Esophagus squamous epithelium (tissue), 5 donors: ENCODE measurements at places on chromosomes 5 and 9.
A peak's percentile ranks its signal among the peaks of the same experiment; 100 is the strongest.

GRCh38 chr9:94870793-94871558, 144.5 kb downstream of the AOPEP start:
- DNase-seq: no peak

DNA sequence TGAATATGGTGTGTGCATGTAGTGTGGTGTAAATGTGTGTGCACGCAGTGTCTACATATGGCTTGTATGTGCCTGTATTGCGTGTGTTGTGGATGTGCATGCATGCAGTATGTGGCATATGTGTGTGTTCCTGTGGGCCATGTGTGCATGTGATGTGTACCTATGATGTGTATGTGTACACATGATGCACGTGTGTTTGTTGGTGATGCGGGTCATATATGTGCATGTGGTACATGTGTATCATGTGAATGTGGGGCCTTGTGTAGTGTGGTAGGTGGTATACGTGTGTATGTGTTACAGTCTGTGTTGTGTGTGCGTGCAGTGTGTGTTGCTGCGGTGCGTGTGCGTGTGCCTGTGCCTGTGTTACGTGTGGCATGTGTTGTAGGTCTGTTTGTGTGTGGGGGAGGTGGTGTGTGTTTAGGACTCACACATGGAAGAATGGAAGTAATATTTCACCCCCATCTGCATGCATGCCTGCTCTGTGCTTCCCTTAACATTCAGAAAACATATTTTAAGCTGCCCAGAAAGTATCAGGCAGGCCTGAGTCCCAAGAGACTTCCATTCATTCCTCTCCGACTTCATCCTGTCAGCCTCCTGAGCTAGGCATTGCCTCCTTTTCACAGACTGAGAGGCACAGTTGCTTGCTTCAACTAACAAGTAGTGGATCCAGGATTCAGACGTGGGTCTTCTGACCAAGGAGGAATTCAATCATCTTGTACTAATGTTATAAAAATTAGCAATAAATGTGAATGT, 55.4 kb upstream of the RUFY1 start:
- no peak for DNase-seq

DNA sequence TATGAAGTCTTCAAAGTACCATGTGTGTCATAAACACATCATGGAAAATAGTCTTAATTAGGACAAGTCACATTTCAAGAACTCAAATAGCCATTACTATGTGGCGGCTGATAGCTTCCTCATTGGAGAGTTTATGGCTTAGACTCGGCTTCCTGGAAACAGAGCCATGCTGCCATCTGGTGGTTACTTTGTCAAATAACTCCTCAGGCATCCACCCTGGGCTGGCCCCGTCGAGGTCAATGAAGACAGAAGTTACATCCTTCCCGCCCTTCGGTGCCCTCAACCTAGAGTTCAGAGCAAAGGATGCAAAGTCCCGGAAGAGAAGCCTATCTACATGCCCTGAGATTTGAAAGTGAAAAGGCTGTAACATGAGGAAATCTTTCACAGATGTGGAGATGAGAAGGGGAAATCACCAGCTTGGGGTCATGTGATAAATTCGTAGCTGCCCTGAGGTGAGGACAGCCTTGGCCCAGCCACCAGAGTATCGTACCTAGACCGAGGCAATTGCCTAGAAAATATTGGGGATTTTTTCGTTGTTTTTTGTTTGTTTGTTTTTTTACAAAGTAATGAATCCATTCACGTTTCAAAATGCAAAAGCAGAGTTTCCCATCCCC, 45.5 kb upstream of the ZNF169 start:
- DNase-seq: peak; percentile 4

- no peak for DNase-seq
These were observed 68.6 kb upstream of the DPYSL3 start for GRCh38 chr5:147578228-147579024.

DNA sequence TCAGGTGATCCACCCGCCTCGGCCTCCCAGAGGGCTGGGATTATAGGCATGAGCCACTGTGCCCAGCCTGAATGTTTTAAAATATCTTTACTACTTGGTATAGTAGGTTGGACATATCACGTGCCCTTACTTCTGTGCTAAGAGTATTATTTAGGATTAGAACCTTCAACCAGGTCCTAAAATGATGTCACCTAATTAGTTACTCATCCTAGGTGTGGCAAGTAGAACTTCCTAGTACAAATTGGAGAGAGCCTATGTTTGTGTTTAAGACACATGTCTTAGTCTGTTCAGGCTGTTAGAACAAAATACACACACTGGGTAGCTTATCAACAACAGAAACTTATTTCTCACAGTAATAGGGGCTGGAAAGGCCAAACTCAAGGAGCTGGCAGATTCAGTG, 51.5 kb downstream of the ZFAND5 start:
- no peak for DNase-seq

GRCh38 chr9:127179633-127180441, 57.4 kb upstream of the ANGPTL2 start:
- no peak for DNase-seq

- DNase-seq: no peak
These were observed 183.3 kb upstream of the PUM3 start for GRCh38 chr9:3027210-3027609.

DNA sequence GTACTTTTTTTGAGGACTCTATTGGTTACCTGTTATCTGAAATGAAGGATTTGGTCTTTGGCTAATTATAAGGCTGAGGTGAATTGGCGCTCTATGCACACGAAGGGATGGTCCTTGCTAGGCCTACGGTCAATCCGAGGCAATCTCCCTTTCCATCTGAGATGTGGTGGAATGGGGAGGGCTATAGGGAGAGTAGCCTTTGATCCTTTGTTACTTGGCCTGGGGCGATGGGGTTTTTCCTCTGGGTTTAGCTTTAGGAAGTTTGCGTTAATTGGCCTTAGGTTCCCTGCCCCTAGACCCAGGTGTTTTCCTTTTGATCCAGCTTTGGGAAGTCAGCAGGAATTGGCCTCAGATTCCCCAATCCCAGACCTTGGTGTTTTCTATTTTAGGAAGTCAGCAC, 102.1 kb upstream of the C9orf72 start:
- DNase-seq: no peak

GRCh38 chr9:129140397-129141065, 29.3 kb downstream of the PTPA start:
- DNase-seq: no peak

- no peak for DNase-seq
These were observed 209.3 kb downstream of the DAB2IP start for GRCh38 chr9:121860744-121861143.

DNA sequence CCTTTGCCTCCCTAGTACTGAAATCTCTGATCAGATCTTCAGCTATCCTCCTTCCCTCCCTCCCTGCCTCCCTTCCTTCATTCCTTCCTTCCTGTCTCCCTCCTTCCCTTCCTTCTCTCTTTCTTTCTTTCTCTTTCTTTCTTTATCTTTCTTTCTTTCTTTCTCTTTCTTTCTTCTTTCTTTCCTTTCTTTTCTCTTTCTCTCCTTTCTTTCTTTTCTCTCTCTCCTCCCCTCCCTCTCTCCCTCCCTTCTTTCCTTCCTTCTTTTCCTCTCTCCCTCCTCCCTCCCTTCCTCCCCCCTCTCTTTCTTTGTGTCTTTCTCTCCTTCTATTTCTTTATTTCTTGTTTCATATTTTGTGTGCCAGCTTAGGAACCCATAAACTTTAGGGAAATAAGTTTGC, 23.9 kb upstream of the ANKRD55 start:
- DNase-seq: no peak

DNA sequence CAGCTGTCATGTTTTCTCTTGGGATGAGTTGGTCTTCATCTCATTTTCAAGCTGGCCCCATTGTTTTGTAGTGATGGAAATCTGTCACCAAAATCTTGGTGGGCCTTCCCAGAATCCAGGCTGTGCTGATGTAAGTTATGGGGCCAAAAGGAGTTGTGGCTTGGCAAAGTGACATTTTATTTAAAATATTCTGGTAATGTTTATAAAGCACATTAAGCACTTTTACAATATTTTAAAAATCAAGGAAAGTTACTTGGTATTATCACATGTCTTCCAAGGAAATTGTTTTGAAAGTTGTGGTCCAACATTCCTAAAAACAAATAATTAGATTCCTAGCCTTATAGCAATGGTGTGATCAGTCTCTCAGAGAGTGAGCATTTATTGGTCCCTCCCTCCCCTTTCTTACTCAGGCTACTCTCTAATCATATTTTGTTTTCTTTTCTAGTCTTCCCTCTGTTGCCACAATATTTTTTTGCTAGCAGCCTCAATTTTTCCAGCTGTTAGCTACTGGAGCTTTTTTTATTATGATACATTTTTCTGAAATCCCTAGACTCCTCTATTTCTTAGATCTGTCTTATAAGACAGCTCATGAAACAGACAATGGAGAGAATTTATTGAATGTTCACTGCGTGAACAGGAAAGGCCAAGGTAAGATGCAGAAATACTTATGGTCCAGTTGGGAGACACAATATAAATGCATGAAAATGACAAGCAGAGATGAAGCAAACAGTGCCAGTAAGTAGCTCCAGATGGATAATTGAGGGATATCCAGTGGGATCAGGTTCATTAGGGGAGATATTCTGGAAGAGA, 408.1 kb upstream of the ZNF608 start:
- DNase-seq: no peak

DNA sequence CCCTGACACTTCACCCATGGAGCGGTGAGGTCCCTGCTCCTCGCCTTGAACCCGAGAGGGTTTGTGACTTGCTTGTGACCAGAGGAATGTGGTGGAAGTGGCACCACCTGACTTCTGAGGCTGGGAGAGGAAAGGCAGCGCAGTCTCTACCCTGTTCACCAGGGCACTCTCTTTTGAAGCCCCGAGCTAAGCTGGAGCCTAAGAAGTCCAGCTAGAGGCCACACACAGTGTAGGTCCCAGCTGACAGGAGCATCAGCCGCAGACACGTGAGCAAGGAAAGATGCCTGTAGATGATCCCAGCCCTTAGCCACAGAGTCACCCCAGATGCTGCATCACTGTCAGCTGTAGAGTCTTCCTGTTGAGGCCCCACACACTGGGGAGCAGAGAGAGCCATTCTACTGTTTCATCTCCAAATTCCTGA, 1.7 kb upstream of the ANGPTL2 start:
- DNase-seq: no peak

DNA sequence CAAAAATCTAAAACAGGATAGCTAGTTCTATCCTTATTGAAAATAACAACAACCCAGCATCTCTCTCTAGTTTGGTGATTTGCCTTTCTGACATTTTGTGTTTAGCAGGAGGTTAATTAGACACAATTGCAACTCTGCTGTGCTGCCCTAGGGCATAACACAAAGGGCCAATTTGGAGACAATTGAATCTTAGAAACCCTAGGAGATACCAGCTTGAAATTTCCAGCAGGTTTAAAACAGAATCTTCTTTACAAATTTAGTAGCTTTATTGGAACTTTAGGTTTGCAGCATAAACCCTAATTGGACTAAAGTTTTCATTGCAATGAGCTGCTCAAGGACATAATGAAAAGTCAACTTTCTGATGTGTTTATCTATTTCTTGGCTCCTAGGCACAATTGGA, 166.7 kb upstream of the FER start:
- no peak for DNase-seq

DNA sequence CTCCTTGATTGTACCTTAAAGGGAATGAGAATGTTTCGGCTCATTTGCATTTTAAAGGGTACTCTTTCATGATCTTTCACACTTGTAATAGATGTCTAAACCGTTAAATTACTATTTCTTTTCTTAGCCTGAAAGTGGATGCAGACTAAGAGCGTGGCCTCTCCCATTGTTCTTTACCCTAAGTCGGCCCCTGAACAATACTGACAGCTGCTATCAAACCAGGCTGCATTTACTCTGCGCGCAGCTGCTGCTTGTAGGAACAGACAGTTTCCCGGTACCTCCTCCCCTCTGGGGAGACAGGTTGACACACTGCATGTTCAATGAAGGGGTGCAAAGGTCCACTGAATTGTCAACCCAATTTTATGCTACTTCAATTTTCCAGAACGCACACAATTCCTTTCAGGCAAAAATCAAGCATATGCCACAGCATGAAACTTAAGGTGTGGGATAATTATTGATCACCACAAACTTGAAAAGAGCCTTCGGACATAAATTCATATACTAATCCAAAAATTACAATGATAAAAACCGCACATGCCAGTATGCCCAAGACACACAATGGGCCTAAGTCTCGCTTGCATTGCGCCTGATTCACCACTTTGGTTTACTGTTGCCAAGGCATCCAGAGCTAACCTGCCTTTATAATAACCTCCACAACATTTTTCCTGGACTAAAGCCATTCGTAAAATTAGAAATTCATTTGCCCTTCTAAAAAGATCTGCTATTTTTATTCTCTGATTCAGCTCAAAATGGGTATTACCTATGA, 39.7 kb downstream of the TLE1 start:
- no peak for DNase-seq

GRCh38 chr9:135002336-135002735, 84.6 kb upstream of the FCN1 start:
- DNase-seq: no peak

GRCh38 chr9:88230612-88231011, 92.3 kb upstream of the SPATA31C2 start:
- DNase-seq: no peak
